ENCODE measurements at places on chromosomes 2 and 18. TPM values are rescaled to one million over a fixed set of nuclear protein-coding genes. Genes with fewer than 3 reads are reported as not detected.

Gene DUSP19
- polyA plus RNA-seq = 1.7 TPM

DNA sequence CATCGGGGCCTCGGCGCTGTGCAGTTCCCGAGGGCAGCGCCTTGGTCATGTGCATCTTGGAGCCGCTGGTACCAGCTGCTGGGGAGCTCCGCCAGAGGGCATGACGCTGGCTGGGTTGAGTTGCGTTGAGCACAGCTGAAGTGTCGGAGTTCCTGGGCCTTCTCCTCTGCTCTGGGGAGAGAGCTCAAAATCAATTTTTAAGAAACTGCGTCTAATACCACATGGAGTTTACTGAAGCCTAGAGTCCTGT lies 48.7 kb downstream of the GREB1 start:
- no peak for DNase-seq

Gene IL36A
- 9.7 TPM for polyA plus RNA-seq

Gene PLCD4
- polyA plus RNA-seq = 0.19 TPM

GRCh38 chr2:68330691-68331090 lies 10.9 kb upstream of the CNRIP1 start:
- DNase-seq = no peak

- peak; percentile 89 for DNase-seq
Measured at GRCh38 chr2:10407841-10408648, 40.1 kb downstream of the ODC1 start.

Gene EFR3B
- polyA plus RNA-seq = 0.15 TPM

DNA sequence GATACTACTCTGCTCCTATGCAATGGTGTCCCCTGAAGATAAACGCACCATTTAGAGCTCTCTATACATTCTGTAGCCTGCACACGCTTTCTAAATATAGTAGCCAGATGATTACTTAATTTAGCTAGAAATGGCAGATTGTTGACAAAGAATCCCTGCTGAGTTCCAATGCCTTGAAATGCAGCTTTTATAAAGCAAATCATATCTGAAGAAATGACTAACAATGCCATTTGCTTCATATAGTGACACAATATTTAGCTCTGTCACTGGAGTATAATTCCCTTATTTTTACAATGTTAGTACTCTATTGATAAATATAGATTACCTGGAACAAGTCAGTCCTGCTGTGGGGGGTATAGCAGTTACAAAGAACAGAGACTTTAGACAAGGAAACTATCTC lies 166.2 kb downstream of the CDCA7 start:
- DNase-seq = no peak

DNA sequence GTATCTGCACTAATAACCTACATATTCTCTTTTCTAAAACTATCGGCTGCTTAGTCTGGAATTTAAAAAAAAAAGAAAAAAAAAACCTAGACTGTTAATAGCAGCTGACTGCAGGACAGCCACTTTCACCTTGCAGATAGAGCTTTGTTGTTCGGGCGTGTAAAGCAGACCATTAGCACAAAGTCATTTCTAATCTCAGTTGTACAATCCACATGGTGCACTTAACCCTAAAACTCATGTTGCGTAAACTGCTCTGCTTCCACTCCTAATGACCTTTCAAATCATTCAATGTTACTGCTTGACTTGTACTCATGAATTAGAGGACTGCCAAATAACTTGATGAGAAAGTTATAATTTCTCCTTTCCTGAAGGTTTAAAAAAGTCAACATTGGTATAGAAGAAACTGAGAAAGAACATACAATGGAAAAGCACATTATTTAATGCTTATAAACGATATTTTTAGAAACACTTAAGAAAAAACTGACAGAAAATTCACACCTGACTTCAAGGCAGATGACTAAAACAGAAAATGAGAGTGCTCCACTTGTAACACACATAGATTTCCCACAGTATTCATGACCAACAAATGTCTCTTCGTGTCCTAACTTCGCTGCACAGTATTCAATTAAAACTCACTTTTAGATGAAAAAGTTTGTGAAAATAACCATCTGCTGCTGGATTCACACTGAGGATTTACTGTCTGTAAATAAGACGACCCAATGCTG lies 2.6 kb downstream of the CDH2 start:
- DNase-seq = no peak

GRCh38 chr2:171855401-171855800 lies 38.6 kb downstream of the SLC25A12 start:
- no peak for DNase-seq

Gene ALPG
- not detected for polyA plus RNA-seq

DNA sequence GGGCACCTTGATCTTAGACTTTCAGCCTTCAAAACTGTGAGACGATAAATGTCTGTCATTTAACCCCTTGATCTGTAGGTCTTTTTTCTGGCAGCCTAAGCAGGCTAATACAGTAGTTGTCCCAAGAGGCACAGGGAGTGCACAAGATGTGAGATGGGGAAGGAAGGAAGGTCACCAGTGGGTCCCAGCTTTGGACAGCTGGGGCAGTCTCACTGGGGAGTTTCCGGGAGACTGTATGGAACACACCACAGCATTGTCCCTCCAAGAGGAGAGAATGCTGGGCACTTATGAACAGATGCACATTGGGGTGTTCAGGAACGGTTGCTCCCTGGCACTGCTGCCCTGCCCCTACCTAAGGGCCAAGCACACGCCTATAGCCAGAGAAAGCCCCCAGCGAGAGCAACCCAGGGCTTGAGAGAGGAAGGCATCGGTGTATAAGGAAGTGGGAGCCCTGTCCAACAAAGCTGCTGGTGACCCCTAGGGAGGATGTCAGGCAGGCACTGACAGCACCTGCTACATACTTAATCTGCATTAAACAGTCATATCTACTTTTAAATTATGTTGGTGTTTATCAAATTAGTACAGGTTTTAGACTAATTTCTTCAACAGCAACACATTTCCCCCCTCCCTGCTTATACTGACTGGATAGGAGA lies 11.6 kb upstream of the NCK2 start:
- no peak for DNase-seq

- DNase-seq = no peak
Measured at GRCh38 chr18:65752625-65753325, 2.0 kb downstream of the CDH7 start.

- no peak for DNase-seq
Measured at GRCh38 chr2:152468899-152469692, 134.1 kb downstream of the FMNL2 start.

GRCh38 chr2:235032466-235032865 lies 80.6 kb downstream of the SH3BP4 start:
- DNase-seq = no peak

DNA sequence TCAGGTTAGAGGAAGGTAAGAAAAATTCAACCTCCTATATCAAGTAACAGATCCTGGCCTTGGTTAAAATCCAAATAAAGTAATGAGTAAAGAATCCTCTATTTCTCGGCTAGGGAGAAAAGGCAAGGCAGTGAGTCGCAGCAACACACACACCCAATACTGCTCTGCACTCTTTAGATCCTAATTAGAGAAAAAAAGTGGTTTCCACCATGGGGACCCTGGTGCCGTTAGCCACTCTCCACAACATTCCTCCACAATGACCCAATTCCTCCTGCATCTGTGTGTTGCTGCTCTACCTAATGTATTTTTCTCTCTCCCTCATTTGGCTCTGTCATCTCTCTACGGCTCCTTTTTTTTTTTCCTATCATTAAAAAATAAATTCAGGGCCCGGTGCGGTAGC lies 462.7 kb downstream of the METTL4 start:
- no peak for DNase-seq

Gene NYAP2
- not detected for polyA plus RNA-seq

DNA sequence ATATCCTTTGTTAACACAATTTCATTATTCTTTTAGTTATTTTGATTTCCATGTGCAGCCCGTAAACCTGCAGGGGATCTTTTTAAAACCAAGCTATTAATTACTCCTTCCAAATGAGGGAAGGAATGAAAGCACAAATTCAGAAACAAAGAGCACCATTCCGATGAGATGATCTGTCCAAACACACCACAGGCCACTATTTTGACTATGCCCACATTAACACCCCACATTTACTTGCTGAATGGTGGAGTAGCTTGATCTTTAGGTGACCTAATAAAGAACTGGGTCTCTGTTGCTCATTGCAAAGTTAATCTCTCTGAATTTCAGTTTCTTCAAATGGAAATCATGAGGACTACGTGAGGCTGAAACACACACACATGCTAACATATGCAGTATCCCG lies 218.0 kb downstream of the IRS1 start:
- DNase-seq = no peak

- no peak for DNase-seq
Measured at GRCh38 chr2:207771421-207771820, 1.7 kb upstream of the FZD5 start.

Gene C2orf78
- not detected for polyA plus RNA-seq

Gene LIPG
- polyA plus RNA-seq = 2.9 TPM

Gene LAMA1
- polyA plus RNA-seq = 1.2 TPM

- DNase-seq = no peak
Measured at GRCh38 chr2:239768031-239768790, 256.9 kb downstream of the NDUFA10 start.

Gene MARCO
- polyA plus RNA-seq = 3.8 TPM

- DNase-seq = no peak
Measured at GRCh38 chr2:105747991-105748390, 3.3 kb downstream of the NCK2 start.

DNA sequence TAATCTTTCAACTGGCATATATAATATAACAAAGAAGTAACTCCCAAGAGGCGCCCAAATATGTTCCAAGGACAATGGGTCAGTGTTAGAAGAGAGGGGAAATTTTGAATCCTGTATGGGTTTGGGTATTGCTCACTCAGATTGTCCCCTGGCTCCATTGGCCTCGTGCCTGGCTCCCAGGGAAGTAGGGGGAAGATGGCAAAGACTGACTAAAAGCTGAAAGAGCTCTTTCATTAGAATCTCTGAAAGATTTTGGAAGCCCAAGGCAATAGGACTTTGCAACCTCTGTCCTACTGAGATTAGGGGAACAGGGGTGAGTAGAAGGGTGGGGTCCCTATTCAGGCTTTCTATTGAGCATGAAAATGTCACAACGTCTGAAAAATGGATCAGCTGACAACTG lies 1272.8 kb upstream of the ZEB2 start:
- DNase-seq = no peak

Gene TSPYL6
- polyA plus RNA-seq = not detected
